ENCODE measurements at places on chromosomes 11 and 22. TPM values are rescaled to one million over a fixed set of nuclear protein-coding genes. Genes with fewer than 3 reads are reported as not detected.
A peak's percentile ranks its signal among the peaks of the same experiment; 100 is the strongest.

HBB gene
- not detected for polyA plus RNA-seq

LGR4 gene
- 30.1 TPM for polyA plus RNA-seq

OR5P2 gene
- 0.54 TPM for polyA plus RNA-seq

MRPL11 gene
- 57.1 TPM for polyA plus RNA-seq

OLFML1 gene
- 8.2 TPM for polyA plus RNA-seq

JAML gene
- polyA plus RNA-seq = 5.0 TPM

LRRC10B gene
- 0.68 TPM for polyA plus RNA-seq

GSTT2 gene
- polyA plus RNA-seq = not detected

MIOX gene
- not detected for polyA plus RNA-seq

CHEK1 gene
- 8.6 TPM for polyA plus RNA-seq

TPH1 gene
- not detected for polyA plus RNA-seq

FOLR2 gene
- polyA plus RNA-seq = 1.2 TPM

- peak overlapping the region; percentile 84 for H3K4me3 ChIP-seq
- H3K36me3 ChIP-seq = no peaks in the 10 kb centered on the region
- H3K27ac ChIP-seq = peak overlapping the region; percentile 86
- H3K4me1 ChIP-seq = peaks cover 5% of the 10 kb centered on the region
- DNase-seq = no peak
Observed at GRCh38 chr11:47248304-47248663, 330 bp downstream of the ACP2 start.

DNA sequence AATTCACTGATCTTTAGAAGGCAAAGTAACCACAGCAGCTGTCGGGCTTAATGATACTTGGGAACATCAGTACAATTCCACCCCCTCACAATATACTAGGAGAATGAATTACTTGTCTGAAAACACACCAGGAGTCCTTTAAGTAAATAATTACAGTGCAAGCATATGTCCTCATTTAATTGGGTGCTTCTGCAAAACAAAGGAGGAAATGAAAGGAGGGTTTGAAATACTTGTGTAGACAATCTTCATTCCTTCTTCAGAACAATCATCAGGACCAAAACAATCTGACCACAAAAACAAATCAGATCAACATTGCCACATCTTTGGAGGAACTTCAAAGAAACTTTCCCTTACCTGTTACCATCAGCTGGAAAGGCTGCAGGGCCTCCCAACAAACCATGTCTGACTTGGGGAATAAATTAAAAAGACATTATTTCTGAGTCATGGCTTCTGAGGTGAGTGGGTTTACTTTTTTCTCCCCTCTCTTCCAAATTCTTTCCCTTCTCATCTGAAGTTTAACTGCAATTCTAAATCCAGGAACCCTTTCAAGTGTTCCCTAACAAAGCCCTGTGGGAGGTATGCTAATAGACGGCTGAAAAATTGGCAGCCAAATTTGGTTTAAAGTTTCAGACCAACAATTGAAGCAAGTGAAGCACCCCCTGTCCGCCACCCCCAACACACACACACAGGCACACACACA, 12.5 kb upstream of the CCDC117 start:
- no peak overlapping the region for H3K4me3 ChIP-seq
- DNase-seq = no peak
- peak overlapping the region; percentile 13 for H3K27ac ChIP-seq
- no peaks in the 10 kb centered on the region for H3K4me1 ChIP-seq
- H3K27me3 ChIP-seq = no peaks in the 10 kb centered on the region

- H3K36me3 ChIP-seq = no peaks in the 10 kb centered on the region
- no peak overlapping the region for H3K4me3 ChIP-seq
- DNase-seq = peak; percentile 86
Observed at GRCh38 chr22:37752189-37753087, 55.3 kb upstream of the GCAT start.

- no peaks in the 10 kb centered on the region for H3K36me3 ChIP-seq
- H3K4me3 ChIP-seq = no peak overlapping the region
- H3K27ac ChIP-seq = no peak overlapping the region
- peaks cover 12% of the 10 kb centered on the region for H3K4me1 ChIP-seq
- no peak for DNase-seq
Observed at GRCh38 chr11:119673052-119673758, 55.8 kb downstream of the NECTIN1 start.

DNA sequence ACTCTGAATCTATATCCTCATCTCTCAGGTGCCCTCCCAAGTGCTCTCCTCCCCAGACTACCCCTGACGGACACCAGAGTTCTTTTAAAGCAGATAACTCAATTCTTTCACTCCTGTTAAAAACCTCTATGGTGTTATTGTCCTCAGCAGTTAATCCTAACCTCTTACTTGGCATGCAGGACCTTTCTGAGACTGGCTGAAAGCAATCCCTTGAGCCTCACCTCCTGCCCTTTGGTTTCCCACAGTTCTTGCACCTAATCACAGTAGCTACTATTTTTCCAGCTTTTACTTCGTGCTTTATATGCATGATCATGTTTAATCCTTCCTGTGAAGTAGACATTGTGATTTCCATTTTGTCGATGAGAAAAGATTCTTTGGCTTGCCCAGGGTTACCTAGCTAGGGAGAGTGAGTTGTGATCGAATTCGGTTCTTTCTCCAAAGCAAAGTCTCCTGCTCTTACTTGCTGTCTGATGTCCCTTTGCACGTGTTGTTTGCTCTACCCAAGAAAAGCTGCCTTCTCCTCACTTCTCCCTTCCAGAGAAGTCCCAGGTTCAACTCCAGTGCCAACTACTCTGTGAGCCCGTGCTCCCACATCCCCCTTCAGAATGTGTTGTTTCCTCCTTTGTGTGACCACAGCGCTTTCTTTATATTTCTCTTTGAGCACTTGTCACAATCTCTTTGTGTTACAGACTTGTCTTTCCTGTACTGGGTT, 2.1 kb downstream of the UBE2L3 start:
- no peaks in the 10 kb centered on the region for H3K27me3 ChIP-seq
- H3K36me3 ChIP-seq = no peaks in the 10 kb centered on the region
- H3K4me1 ChIP-seq = peaks cover 47% of the 10 kb centered on the region
- no peak for DNase-seq
- H3K27ac ChIP-seq = peak overlapping the region; percentile 100

DNA sequence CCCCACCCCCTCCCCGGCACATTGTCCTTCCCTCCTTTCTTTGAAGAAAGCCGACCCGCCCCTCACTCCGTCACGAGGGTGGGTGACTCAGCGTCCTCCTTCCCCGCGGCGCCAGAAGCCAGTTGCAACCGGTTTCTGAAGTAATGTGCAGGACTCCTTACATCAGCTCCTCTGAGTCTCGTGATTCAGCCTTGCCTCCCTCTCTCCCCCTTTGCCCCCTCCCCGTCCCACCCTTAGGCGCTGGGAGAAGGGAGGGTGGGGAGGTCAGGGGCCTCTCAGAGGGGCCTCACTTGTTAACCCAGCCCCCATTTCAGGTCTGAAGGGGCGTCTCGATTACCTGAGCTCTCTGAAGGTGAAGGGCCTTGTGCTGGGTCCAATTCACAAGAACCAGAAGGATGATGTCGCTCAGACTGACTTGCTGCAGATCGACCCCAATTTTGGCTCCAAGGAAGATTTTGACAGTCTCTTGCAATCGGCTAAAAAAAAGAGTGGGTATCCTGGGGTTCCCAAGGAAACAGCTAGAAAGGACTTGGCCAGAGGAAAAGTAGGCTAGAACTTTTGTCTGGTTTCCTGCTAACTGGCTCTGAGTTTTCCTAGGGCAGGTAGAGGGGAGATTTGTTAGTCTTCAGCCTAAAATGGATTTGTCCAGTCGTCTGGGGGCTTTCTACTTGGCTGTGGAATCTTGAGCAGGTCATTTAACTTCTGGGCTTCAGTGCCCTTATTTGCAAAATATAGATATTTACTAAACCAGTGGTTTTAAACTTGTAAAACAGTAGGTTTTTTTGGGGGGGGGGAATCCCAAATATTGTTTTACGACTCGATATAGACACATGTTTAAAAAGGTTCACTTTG, 1.1 kb downstream of the SLC3A2 start:
- H3K27ac ChIP-seq = peak overlapping the region; percentile 100
- H3K4me1 ChIP-seq = peaks cover 43% of the 10 kb centered on the region
- H3K36me3 ChIP-seq = no peaks in the 10 kb centered on the region
- H3K4me3 ChIP-seq = peak overlapping the region; percentile 82

DNA sequence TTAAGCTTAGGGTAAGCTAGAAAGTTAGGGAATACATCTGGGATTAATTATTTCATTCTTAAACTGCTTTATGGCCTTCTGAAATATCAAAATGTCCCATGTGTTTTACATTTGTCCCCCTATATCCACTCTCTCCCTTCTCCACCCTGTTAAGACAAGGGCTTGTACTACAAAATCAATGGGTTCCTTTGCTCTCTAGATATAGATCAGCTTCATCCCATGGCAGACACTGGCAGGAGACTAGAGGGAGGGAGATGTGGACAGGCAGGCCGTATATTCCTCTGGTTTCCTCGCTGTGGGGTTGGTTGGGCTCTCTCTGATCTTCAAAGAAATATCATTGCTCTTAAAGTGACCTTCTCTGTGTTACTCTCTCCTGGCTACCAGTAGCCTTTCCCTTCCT, 1281.0 kb downstream of the LRRC4C start:
- H3K27ac ChIP-seq = no peak overlapping the region
- no peaks in the 10 kb centered on the region for H3K36me3 ChIP-seq
- DNase-seq = no peak
- no peak overlapping the region for H3K4me3 ChIP-seq
- no peaks in the 10 kb centered on the region for H3K27me3 ChIP-seq

- no peaks in the 10 kb centered on the region for H3K36me3 ChIP-seq
- H3K4me3 ChIP-seq = no peak overlapping the region
- peak overlapping the region; percentile 51 for H3K27ac ChIP-seq
- DNase-seq = no peak
- no peaks in the 10 kb centered on the region for H3K27me3 ChIP-seq
Observed at GRCh38 chr11:10744206-10744605, 6.8 kb upstream of the CTR9 start.

DNA sequence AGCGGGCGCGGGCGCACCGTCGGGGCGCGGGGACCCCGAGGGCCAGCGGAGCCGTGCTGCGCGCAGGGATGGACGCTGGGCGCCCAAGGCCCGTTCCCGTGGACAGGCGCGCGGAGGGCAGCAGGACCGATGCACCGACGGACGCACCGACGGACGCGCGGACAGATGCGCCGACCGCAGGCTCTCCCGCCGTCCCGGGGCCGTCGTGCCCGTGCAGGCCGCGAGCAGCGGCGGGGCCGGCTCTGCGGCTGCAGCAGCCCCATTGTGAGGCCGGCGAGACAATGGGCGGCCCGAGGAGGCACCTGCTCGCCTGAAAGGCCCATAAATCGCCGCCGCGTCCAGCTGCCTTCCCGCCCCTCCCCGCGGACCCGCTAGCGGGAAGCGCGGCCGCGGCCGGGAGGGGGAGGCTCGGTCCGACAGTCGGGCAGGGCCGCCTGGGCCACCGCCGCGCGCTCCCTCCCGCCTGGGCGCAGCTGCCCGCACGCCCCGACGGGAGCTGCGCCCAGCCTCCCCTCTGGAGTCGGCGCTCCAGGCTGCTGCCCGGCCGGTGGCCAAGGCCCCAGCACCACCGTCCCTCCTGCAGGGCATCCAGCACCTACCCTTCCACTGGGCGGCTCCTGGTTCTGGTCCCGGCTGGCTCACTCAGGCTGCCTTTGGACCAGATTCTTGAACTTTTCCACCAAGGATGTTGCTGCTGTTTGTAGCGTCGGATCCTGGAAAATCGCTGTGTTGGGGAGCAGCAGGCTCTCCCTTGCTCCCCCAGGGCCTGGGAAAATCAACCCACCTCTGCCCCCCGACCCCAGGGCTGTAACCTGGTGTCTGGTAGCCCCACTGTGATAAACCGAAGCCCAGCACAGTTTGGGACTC, 15.8 kb downstream of the CDKN1C start:
- no peak for DNase-seq
- no peak overlapping the region for H3K27ac ChIP-seq

- no peaks in the 10 kb centered on the region for H3K27me3 ChIP-seq
- no peaks in the 10 kb centered on the region for H3K36me3 ChIP-seq
- H3K27ac ChIP-seq = no peak overlapping the region
- DNase-seq = no peak
Observed at GRCh38 chr11:61485080-61485479, 23.5 kb upstream of the LRRC10B start.

DNA sequence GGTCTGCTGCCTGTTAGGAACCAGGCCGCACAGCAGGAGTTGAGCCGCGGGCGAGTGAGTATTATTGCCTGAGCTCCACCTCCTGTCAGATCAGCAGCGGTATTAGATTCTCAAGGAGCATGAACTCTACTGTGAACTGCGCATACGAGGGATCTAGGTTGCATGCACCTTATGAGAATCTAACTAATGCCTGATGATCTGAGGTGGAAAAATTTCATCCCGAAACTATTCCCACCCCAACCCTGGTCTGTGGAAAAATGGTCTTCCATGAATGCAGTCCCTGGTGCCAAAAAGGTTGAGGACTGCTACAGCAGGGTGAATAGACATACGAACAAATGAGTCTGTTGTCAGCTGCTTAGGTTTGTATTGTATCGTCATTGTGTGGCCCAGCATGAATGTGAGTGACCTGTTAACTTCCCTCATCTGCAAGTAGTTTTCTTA, 29.8 kb downstream of the RNF141 start:
- H3K36me3 ChIP-seq = no peaks in the 10 kb centered on the region
- no peak overlapping the region for H3K27ac ChIP-seq
- no peak for DNase-seq
- H3K4me3 ChIP-seq = no peak overlapping the region
- no peaks in the 10 kb centered on the region for H3K27me3 ChIP-seq

DNA sequence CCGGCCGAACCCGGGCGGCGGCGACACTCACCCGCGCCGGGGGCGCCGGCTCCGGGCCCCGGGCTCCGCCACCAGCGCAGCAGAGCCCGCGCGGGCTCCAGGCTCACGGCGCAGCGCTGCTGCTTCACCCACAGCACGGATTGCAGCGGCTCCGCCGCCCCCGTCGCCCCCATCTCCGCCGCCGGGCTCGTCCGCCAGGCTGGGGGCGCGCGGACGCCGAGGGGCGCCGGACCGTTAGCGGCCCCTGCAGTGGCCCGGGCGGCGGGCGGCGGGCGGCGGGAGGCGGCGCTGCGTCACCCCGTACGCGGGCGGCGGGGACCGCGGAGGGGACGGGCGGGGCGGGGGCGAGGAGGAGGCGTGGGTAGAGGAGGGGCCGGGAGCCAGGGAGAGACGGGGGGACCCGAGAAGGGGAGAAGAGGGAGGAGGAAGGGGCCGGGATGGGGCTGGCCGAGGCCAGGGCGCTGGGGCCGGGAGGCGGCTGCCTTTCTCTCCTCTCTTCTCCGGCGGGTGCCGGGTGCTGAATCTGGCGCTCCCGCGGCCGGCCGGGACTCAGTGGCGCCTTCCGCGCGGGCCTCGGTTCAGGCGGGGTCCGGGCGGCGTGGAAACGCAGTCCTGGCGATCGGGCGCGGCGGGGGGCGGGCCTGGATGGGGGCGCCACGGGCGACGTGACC, at the start of gene CERK:
Gene CERK (minus strand): TSS at position 277 of the 671 bp plus-strand sequence. CDS start 104 bp downstream, at position 173.
- H3K27ac ChIP-seq = peak within 1 kb of the TSS; percentile 99
- H3K4me1 ChIP-seq = peaks cover 71% of the 10 kb centered on the region
- no peaks in the 10 kb centered on the region for H3K27me3 ChIP-seq
